ENCODE measurements at places on chromosomes 4 and X.
A peak's percentile ranks its signal among the peaks of the same experiment; 100 is the strongest.

DNA sequence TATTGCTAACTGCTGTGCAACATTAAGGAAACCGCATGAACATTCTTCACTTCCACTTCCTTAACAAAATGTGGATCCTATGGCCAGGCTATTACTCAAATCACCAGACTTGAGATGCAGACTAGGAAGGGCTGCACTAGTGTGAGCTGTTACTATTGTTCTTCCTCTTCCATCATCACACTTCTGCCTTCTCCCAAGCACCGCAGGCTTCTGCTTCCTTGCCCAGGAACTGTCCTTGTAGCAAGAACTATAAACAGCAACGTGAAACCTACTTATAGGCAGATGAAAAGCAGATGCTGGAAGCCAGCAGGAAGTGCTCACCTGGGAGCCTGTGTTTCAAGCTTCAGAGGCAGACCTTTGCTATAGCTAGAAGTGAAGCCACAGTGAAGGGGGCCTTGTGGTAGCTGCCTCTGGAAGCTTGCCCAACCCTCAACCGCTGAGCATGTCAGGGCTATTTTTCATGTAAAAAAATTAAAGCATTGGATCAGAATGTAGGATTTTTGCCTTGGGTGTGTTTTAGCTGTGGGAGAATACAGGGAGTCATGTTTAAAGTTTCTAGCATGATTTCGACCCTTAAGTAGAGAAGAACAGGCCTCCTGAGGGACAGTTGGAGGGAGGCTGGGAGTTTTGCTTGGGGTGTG lies 43.9 kb downstream of the CLNK start:
- peak; percentile 72 for DNase-seq

GRCh38 chr4:117479673-117480072 lies 394.3 kb upstream of the TRAM1L1 start:
- DNase-seq: no peak

DNA sequence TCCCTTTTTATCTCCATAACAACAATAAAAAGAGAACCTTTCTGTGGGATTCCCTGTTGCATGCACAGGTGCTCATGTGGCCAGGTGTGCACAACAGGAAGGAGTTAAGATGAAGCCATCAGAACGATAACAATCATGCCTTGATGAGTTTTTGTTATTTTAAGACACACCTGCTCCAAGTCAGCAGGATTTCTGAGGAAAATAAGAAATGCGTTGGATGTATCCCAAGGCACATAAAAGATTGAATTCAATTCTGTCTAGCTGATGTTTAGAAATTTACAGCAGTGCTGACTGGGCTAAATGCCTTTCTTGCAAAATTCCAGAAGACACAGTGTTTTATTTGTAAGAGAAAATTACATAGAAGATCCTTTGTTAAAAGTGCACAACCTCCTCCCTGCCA lies 1678.2 kb downstream of the ARAP2 start:
- no peak for DNase-seq

- no peak for DNase-seq
Observed at GRCh38 chr4:140603286-140603685, 34.5 kb upstream of the UCP1 start.

GRCh38 chr4:85963231-85963630 lies 396.6 kb downstream of the MAPK10 start:
- no peak for DNase-seq

DNA sequence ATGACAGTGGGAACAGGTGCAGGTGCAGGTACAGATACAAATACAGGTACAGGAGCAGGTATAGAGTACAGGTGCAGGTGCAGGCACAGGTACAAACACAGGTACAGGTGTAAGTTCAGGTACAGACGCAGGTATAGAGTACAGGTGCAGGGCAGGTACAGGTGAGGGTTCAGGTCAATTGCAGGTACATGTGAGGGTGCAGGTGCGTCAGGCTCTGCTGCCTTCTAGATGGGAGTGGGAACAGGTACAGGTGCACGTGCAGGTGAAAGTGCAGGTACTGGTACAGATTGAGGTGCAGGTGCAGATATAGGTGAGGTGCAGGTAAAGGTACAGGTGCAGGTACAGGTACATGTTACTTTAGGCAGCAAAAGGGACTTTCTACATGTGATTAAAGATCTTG lies 85.7 kb downstream of the CRLF2 start:
- DNase-seq: no peak

- DNase-seq: no peak
Observed at GRCh38 chr4:152994038-152994437, 57.9 kb downstream of the FHDC1 start.

DNA sequence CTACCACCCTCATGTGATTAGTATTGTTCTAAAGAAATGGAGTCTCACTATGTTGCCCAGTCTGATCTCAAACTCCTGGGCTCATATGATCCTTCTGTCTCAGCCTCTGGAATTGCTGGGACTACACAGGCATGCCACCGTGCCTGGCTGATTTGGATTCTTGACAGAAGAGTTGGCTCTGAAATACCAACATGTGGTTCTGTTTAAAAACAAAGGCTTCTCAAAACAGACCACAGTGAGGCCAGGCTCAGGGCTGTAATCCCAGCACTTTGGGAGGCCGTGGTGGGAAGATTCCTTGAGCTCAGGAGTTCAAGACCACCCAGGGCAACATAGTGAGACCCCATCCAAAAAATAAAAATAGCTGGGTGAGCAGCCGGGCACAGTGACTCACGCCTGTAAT lies 126.7 kb downstream of the DHRSX start:
- DNase-seq: no peak

DNA sequence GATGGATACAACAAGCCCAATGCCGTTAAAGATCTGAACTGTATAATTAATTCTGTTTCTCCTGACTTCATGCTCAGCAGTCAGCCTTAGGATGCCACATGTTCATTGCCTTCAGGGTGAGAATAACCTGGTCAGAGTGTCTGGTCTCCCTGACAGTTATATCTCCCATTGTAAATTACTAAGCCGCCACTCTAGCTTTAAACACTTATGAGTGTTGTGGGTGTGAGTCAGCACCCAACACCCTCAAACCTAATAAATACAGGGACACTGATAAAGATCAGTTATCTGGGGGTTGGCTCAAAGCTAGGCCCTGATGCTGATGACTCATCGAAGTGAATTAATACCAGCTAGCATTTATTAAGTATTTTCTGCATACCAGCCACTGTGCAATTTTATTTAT lies 64.9 kb upstream of the DYNLT3 start:
- peak; percentile 32 for DNase-seq

GRCh38 chr4:118969359-118969758 lies 80.7 kb downstream of the SYNPO2 start:
- DNase-seq: peak; percentile 69

GRCh38 chr4:188106454-188106853 lies 2.9 kb downstream of the TRIML2 start:
- DNase-seq: no peak

DNA sequence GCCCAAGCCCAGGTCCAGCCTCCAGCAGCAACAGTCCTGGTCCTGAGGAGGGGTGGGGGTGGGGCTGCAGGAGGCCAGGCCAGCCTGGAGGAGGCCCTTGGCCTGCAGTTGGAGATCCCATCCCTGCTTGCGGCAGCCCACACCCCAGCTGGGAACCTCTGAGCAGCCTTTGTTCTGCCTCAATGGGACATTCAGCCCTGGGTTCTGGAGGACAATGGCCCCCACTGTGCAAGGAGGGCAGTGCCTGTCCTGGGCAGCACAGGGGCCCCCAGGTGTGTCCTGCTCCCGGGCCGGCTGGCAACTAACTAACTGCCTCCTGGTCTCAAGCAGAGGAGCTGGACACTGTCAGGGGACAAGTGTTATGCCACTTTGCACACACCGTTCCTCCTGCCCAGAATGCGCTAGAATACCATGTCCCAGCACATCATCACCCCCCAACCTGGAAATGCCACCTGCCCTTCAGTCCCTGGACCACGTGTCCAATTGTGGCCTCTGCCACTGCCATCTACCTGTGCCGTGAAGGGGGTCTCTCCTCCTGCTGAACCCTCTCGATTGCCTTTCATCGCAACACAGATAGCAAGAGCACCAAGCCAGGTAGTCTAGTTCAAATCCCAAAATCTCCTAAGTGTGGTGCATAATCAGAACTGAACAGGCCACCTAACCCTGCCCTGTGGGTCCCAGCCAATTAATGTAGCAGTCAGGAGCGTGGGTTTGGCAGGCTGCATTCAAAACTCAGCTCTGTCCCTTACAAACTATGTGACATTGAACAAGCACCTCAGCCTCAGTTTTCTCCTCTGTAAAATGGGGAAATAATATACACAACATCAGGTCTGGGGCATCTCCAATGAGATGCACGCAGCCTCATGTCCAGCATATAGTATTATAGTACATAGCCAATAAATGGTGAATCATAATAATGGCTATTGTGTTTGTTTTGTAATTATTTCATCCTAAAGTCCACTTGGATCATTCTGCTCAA lies 8.8 kb downstream of the PPP2R2C start:
- DNase-seq: no peak

DNA sequence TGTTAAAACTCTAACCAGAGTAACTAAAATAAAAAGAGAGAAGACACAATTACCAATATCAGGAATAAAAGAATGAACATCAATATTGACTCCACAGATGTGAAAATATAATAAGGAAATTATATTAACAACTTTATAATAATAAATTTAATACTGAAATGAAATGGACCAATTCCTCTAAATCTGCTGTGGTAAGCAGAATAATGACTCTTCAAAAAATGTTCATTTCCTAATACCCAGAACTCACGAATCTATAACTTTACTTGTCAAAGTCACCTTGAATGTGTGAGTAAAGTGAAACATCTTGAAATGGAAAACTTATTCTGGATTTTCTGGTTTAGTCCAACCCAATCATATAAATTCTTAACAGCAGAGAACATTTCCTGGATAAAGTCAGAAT lies 1391.1 kb downstream of the FAM133A start:
- no peak for DNase-seq

DNA sequence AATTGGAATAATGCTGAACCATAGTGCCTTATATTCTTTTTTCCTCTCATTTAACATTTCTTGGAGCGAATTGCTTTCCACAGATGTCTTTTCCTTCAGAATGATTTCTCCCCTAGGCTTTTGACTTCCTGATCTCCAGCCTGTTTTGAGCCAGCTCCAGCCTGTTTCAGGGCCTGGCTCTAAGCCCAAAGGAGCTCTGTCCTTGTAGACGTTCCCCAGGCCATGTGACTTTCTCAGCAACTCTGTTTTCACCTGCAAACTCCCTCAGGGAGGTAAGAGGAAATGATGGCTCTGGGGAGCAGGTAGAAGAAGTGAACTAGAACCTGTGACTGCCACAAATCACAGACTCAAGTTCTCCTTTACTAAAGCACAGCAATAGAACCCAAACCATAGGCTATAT lies 89.1 kb downstream of the AKAP4 start:
- no peak for DNase-seq

GRCh38 chr4:23873717-23874535 lies 15.9 kb downstream of the PPARGC1A start:
- DNase-seq: no peak

GRCh38 chr4:155582971-155583437 lies 83.6 kb upstream of the GUCY1A1 start:
- DNase-seq: peak; percentile 72

DNA sequence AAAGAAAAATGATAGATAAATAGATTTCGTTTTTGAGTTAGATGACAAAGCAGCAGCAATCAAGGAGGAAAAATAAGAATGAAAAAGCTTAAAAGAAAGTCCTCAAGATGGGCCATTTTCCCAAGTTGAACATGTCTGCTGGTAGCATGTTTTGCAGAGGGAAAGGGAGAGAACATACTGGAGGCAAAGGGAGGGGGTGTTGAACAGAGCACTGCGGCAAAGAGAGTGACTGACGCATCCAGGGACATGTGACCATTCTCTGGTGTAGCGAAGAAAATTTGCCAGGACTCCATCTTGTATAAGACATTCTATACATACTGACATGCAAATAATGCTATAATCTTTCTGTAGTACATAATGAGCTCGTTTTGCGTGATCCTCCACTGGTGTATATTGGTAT lies 1.2 kb downstream of the LINC00632 start:
- no peak for DNase-seq

- DNase-seq: no peak
Observed at GRCh38 chr4:18213576-18214198, 192.1 kb upstream of the LCORL start.

DNA sequence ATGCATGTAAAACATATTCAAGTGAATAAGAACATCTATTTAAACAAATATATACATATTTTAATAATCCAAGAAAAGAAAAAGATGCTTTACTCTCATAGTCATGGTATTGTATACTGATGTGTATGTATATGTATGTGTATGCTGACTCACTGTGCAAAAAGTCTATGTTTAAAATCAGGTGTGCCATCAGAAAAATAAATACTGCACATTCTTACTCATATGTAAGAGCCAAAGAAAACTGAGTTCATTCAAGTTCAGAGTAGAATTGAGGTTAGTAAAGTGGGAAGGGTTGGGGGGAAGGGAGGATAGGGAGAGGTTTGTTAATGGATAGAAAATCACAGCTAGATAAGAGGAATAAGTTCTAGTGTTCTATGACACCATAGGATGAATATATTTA lies 403.9 kb upstream of the SMIM31 start:
- DNase-seq: no peak

- no peak for DNase-seq
Observed at GRCh38 chr4:138049355-138049754, 192.8 kb downstream of the SLC7A11 start.

DNA sequence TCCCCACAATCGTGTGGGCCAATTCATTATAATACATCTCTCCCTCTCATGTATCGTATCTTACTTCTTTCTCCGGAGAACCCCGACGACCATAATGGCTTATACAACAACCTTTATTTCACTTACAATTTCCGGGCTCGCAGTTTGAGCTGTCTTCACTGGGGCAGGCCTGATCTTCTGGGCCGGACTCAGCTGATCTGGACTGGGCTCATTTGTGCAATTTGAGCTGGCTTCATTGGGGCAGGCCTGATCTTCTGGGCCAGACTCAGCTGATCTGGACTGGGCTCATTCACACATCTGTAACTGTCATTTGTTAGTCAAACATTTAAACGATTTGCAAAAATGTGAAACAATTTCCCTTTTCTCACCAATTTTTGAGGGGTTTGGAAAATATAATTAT lies 171.5 kb upstream of the FRG1 start:
- no peak for DNase-seq

GRCh38 chr4:101345596-101346350 lies 1.6 kb downstream of the PPP3CA start:
- peak; percentile 78 for DNase-seq

GRCh38 chr4:165325732-165326512 lies 1.5 kb upstream of the MSMO1 start:
- peak; percentile 55 for DNase-seq

GRCh38 chrX:16023790-16024734 lies 99.3 kb upstream of the GRPR start:
- peak; percentile 0 for DNase-seq

GRCh38 chrX:151564035-151564434 lies 560 bp downstream of the PASD1 start:
- DNase-seq: no peak

- no peak for DNase-seq
Observed at GRCh38 chrX:108601276-108601675, 135.1 kb downstream of the IRS4 start.

GRCh38 chr4:97153042-97153441 lies 990.2 kb downstream of the STPG2 start:
- DNase-seq: peak; percentile 45

DNA sequence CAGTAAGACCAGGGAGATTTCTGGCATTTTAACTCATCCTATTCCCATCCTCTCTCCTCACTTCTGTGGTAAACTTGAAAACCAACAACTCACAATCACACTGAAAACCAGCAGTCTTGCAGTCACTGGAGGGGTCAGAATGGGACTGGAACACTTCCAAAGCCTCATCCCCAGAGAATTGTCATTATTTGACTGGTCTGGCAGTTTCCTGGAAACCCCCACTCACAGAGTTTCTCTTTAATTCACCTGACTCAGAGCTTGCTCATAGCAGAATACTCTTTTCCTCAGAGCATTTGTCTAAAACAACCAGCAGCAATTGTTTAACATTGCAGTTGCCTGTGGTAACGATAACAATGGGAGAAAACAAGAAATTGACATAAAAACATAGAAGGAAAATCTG lies 7.3 kb upstream of the RAB9B start:
- DNase-seq: no peak

Data from hematopoietic multipotent progenitor cell treated with erythropoietin and hydrocortisone succinate and interleukin-3 and kit ligand, for 4 days (in vitro differentiated cells).